ENCODE measurements at places on chromosomes 11 and 22.
A peak's percentile ranks its signal among the peaks of the same experiment; 100 is the strongest.

DNA sequence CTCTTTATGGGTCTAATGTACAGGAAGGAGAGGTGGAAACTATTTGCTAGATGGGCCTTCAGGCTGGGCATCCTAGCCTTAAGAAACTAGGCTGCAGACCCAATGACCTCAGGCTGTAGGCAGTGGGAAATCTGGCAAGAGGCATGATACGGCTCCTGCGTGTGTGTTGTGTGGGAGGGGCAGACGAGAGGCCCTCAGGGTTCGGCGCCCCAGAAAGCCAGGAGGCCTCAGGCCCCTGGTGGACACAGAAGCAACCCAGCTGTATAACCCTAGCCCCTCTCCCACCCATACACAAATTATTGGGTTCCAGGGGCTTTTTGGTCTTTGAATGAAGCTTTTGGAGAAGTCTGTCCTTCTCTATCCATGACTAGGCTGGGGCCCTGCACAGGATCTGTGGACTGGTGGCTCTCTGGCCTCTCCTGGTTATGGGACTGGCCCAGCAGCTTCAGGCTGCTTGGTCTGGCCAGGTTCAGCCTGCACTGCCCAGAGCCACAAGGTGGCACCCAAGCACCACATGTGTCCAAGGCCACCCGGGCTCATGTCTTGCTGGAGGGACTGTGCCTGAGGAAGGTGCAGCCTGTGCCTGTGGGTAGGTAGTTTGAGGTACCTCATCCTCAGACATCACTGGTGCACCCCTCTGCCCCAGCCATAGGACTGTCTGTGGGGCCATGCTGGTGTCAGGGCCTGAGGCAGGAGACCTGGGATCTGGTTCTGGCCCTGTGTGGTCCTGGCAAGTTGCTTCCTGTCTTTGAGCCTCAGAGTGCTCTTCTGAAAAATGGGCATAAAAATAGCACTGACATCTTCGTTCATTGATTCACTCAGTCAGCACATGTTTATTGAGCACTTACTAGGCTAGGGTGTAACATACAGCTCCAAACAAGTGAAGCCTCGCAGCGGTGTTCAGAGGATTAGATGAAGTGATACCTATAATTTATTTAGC is 87.5 kb downstream of the RRM1 start:
- DNase-seq, result peak; percentile 24

DNA sequence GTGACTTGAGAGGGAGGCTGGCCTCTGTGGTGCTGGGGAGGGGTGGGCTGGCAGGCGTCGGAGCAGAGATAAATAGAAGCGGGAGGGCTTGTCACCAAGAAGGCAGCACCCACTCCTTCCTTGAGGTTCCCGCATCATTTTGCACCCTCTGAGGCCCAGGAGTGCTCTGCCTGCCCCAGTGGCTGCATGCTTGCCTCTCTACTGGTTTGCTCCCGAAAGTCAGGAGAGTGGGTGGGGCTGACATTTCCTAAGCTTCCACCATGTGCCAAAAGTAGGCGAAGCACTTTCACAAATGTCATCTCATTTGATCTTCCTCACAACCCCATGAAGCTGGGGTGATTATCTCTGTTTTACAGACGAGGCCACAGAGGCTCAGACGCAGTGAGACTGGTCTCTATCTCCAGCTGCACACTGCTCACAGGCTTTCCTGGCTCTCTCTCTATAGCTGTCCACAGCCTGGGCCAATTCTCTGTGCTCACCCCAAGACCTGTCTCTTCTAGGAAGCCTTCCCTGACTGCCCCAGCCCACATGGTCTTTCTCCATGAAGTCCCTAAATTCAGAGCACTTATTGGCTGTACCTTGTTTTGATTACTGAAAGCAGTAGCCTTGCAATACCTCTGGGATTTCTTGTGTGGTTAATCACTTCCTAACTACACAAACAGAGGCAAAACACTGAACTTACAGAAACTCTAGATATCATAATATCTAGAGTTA is 2.6 kb upstream of the UCP3 start:
- DNase-seq, result no peak

DNA sequence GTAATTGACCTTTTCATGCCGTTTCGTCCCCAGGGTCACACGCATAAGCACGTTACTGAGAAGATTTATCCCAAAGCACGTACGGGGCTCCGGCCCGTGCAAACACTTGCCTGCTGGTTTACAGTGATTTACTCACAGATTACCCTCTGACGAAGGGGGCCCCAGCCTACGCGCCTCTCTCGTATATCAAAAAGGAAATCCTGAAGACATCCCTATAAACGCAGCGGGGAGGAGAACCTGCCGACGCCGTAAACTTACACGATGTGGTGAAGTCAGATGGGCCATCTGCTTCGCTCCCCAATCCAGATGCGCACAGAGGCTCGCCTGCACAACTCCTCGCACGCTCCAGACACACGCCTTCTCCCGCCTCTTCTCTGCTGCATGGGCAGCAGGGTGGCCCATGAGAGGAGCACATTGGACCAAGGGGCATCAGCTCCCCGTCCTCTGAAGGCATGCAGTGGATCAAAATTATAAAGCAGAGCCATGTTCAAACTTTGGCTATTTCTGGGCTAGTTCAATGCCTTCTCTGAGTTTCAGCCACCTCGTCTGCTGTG is 123.6 kb downstream of the MN1 start:
- DNase-seq, result no peak

DNA sequence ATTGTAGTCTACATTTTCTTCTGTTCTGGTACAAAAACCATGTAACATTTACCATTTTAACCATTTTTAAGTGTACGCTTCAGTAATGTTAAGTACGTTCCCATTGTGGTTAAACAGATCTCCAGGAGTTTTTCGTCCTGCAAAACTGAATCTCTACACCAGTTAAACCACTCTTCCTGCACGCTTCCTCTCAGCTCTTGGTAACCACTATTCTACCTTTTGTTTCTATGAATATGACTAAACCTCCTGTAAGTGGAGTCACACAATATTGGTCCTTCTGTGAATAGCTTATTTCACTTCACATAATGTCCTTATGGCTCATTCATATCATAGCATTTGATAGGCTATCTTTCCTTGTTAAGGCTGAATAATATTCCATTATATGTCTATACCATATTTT is 7.1 kb upstream of the EXT2 start:
- no peak for DNase-seq

DNA sequence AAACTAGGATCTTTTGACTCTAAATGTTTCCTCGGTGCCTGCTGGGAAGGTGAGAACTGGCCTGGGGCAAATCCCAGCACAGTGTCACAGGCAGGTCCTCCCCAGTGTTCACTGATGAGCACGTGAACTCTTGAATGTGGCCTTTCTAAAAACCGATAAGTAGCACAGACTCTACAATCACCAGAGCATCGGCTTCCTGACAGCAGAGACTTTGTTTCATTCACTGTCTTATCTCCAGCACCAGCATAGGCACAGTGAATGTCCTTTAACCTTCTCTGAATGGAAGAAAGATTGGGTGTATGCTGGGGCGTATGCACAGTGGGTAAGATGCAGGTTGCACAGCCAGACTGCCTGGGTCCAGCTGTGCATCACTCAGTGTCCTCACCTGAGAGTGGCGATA is 59.3 kb upstream of the EIF3D start:
- DNase-seq, result no peak

- DNase-seq, result peak; percentile 60
Observed at GRCh38 chr11:64652586-64653387, 61.8 kb downstream of the SLC22A12 start.
